ENCODE measurements at places on chromosomes 5 and 9.

- no peak for DNase-seq
Measured at GRCh38 chr5:133528841-133529240, 83.5 kb downstream of the FSTL4 start.

DNA sequence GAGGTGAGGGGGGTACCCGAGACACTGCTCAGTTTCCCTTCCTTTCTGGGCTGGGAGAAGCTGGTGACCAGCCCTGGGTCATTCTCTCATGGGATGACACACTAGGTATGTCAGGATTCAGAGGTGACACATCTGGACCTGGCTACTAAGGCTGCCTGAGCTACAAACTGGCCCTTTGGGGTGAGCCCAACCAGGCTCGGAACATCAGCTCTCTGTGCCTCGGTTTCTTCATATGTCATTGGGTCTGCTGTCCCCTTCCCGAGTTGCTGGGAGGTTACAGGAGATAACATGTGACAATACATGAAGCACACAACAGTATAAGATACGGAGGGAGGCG lies 11.8 kb downstream of the CARD19 start:
- no peak for DNase-seq

DNA sequence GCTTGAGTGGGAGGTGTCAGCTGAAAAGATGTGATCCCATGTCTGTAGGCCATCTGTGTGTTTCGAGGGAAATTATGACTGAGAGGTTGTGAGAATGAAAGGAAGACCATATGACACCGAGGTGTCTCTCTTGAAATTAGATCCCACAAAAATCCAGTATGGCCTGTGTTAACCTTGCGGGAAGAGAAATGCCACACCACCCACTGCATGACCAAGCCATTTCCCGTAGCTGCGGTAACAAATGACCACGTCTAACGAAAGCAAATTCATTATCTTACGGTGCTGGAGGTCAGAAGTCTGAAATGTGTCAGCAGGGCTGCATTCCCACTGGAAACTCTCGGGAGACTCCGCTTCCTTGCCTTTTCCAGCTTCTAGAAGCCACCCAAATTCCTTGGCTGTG lies 11.6 kb downstream of the C9orf57 start:
- no peak for DNase-seq

DNA sequence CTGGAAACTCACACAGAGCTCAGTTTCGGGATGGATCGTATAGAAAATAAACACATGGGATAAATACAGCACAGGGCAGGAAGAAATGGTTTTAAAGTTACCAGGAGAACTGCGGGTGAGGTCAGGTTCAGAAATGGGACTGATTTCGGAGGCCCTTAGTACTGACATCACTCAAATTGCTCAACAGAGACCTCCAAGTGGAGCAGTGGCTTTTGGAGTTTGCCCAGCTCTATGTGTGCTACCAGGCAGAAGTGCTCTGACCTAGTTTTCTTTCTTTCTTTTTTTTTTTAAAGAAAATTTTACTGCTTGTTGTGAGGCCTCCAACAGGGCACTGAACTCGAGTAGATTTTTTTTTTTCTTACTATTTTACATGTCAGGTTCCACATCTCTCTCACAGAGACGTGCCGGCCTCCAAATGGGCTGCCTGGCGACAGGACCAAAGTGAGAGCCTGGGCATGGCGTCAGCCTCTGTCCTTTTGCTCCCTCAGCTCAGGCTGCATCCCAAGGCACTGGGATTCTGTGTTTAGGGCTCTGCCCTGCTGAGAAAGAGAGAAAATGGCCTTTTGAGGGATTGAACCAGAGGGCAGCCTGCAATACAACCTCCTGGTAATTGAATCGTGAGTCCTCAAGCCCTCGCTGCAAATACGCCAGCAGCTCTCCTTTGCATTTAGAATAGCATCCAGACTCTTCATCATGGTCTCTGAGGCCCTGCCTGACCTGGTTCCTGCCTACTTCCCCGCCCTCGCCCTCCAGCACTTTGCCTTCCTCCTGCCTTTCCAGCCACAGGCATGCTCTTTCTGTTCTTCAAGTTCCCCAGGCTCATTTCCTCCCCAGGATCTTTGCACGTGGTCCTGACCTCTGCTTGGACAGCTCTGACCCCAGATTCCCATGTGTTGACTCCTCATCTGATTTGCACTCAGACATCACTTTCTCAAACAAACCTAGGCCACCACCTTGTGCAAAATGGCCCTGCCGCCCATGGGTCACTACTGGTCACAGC lies 173.5 kb downstream of the FGF1 start:
- no peak for DNase-seq

DNA sequence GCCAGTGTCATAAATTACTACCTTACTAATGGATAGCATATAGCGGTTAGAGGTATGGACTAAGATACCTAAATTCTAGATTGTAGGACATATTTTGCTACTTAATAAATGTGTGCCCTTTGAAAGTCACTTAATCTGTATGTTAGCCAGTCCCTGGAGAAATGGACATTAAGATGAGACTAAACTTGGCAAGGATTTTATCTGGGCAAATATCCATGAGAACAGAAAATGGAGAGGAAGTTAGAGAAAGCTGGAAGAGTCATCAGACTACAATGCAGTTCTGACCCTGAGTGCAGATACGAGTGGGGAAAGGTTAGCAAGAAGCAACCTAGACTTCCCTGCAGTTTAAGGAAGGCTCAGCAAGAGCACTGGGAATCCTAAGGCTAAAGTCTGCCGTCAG lies 33.0 kb downstream of the TBCA start:
- no peak for DNase-seq

DNA sequence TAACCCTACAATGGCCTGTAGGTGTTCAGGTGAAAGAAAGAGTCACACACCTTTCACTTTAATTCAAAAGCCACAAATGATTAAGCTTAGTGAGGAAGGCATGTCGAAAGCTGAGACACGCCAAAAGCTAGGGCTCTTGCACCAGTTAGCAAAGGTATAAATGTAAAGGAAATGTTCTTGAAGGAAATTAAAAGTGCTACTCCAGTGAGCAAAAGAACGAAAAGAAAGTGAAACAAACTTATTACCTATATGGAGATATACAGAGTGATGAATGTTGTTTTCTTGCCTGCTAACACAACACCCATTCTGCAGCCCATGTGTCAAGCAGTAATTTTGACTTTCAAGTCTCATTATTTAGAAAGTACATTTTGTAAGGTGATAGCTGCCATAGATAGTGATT lies 254.2 kb upstream of the SLC24A2 start:
- DNase-seq = no peak

- DNase-seq = no peak
Measured at GRCh38 chr9:111030492-111030891, 7.8 kb downstream of the LPAR1 start.

DNA sequence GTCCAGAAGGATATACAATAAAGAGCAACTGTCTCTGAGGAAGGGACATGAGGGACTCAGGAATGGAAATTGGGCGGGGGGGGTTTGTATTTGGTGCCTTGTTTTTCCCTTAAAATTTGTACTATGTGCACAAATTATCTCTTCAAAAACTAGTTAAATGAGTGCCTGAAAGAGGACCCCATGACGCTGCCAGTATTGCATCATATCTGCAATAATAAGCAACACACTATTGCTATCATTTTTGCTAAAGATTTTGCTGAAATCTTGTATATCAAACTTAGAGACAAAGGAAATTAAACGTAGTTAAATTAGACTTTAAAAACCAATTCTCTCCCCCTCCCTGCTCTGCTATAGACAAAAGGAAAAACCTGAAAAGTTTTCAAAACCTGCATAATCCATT lies 89.7 kb upstream of the SLC30A5 start:
- no peak for DNase-seq

- no peak for DNase-seq
Measured at GRCh38 chr9:6428940-6429889, 16.2 kb downstream of the UHRF2 start.

GRCh38 chr5:143708672-143709071 lies 103.3 kb upstream of the HMHB1 start:
- DNase-seq = no peak

DNA sequence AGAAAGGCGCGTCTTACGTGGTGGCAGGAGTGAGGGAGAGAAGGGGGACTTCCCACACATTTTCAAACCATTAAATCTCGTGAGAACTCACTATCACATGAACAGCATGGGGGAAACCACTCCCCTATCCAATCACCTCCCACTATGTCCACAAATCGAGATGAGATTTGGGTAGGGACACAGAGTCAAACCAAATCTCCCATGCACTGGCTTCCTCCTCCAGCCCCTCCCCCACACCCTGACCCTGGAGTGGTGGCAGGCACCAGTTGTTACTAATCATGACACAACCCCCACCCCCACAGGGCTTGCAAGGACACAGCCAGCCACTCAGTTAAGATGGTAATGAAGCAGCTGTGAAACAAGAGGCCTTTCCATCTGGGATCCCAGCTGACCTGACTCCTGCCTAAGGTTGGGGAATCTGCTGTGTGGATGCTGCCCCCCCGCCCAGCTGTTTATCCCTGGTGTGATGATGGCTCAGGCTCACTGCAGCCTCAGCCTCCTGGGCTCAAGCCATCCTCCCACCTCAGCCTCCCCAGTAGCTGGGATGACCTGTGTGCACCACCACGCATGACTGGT lies 57.1 kb upstream of the FUBP3 start:
- no peak for DNase-seq

GRCh38 chr9:135183528-135184180 lies 96.2 kb downstream of the OLFM1 start:
- no peak for DNase-seq

- DNase-seq = no peak
Measured at GRCh38 chr5:85263125-85263524, 878.4 kb upstream of the EDIL3 start.

DNA sequence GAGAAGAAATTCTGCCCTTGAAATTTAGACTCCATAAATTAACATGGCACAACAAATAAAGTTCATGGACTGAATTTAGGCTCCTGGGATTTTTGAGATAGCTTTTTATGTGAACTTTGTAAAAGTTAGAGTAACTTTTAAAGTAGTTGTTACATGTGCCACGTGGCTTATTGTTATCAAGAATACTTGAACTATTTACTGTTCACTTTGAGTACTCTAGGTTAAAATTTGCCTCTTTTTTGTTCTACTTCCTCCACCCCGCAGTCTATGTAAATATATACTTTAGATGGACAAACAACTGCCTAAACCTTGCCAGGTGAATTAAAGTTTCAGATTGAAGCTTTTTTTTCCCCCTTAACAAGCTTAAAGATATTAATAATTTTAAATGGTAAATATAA lies 457.9 kb downstream of the RAB3C start:
- no peak for DNase-seq

- DNase-seq = no peak
Measured at GRCh38 chr5:135392256-135392655, 6.8 kb downstream of the MACROH2A1 start.

- no peak for DNase-seq
Measured at GRCh38 chr5:122187426-122187825, 58.1 kb downstream of the ZNF474 start.

GRCh38 chr5:179819296-179820126 lies 1.2 kb upstream of the SQSTM1 start:
- DNase-seq = no peak
